ENCODE measurements at places on chromosomes 4 and X. TPM values are rescaled to one million over a fixed set of nuclear protein-coding genes. Genes with fewer than 3 reads are reported as not detected.

- H3K4me3 ChIP-seq = peak overlapping the region; percentile 21
- peak overlapping the region; percentile 41 for H3K27ac ChIP-seq
These were observed 61.7 kb downstream of the TMA16 start for GRCh38 chr4:163556177-163556576.

- no peak overlapping the region for H3K4me3 ChIP-seq
- no peaks in the 10 kb centered on the region for H3K36me3 ChIP-seq
- no peak overlapping the region for H3K27ac ChIP-seq
- no peaks in the 10 kb centered on the region for H3K27me3 ChIP-seq
- no peaks in the 10 kb centered on the region for H3K4me1 ChIP-seq
These were observed 180.2 kb downstream of the FRAS1 start for GRCh38 chr4:78237360-78237759.

DNA sequence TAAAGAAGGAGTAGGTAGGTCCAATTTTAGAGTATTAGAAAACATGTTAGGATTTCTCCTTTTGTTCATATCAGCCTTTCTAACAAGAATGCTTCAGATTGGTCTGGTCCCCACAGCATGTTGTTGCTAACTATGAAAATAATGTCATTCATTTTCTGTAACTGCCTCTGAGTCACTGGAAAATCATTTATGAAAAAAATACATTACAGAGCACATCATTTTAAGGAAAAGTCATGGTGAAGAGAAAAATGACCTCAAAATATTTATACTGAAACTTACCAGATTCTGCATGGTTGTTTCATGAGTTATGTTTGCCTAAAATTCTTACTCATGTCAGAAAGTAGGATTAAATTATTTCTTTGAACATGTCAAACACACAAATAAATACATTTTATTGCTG, 35.2 kb downstream of the DTHD1 start:
- H3K27ac ChIP-seq = no peak overlapping the region
- H3K4me1 ChIP-seq = peaks cover 37% of the 10 kb centered on the region
- H3K36me3 ChIP-seq = no peaks in the 10 kb centered on the region
- no peaks in the 10 kb centered on the region for H3K27me3 ChIP-seq

- DNase-seq = no peak
- no peak overlapping the region for H3K27ac ChIP-seq
- H3K27me3 ChIP-seq = no peaks in the 10 kb centered on the region
- no peaks in the 10 kb centered on the region for H3K4me1 ChIP-seq
- no peaks in the 10 kb centered on the region for H3K36me3 ChIP-seq
These were observed 95.7 kb downstream of the NPNT start for GRCh38 chr4:105990933-105991332.

DNA sequence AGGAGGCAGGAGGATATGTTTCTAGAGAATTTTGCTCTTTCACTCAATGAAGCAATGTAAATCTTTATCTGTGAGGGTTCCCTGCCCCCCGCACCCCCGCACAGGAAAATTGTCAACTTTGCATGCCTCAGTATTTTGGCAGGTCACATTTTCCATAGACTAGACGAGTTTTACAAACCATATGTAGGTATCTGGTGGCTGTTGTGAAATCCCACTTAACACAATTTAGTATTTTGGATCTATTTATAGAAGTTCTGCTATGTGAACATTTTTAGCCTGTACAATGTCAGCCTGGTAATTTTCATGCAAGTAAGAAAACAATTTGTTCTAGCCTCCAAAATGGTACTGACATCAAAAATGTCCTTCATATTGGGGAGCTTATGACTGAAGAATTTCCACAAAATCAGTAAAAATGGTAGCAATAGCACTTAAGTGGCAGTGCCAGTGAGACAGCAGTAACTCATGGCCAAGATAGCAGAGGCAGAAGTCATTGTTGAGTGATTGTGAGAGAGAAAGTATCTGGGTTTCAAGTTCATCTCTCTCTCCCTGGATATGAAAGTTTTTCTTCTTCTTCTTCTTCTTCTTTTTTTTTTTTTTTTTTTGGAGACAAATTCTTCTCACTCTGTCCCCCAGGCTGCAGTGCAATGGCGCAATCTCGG, 12.4 kb upstream of the FRYL start:
- H3K4me1 ChIP-seq = peaks cover 26% of the 10 kb centered on the region
- no peak for DNase-seq
- H3K36me3 ChIP-seq = no peaks in the 10 kb centered on the region
- no peak overlapping the region for H3K4me3 ChIP-seq

DNA sequence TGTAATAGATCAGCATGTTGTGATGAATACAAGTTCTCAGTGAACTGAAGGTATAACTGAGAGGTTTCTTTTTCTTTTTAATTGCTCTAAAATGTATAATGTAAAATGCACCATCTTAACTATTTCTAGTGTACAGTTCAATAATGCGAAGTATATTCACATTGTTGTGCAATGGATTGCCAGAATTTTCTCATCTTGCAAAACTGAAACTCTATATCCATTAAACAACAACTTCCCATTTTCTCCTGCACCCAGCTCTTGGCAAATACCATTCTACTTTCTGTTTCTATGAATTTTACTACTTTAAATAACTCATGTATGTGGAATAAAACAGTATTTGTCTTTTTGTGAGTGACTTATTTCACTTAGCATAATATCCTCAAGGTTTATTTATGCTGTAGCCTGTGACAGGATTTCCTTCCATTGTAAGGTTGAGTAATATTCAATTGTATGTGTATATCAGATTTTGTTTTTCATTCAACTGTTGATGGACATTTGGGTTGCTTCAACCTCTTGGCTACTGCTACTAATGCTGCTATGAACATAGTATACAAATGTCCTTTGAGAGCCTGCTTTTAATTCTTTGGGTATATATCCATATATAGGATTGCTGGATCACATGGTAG, 53.5 kb upstream of the NPFFR2 start:
- no peaks in the 10 kb centered on the region for H3K36me3 ChIP-seq
- peak overlapping the region; percentile 44 for H3K27ac ChIP-seq
- H3K27me3 ChIP-seq = no peaks in the 10 kb centered on the region
- no peaks in the 10 kb centered on the region for H3K4me1 ChIP-seq
- no peak for DNase-seq
- H3K4me3 ChIP-seq = no peak overlapping the region

DNA sequence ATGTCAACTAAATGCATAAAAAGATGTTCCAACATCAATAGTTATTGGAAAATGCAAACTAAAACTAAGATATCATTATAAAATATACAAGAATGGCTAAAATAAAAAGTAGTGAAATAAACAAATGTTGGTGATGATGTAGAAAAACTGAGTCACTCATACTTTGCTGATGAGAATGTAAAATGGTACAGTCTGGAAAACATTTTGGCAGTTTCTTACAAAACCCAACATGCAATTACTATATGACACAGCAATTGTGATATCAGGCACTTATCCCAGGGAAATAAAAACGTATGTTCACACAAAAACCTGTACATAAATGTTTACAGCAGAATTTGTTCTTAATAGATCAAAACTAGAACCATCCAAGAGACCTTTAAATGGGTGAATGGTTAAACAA, 182.6 kb downstream of the RTL9 start:
- no peak overlapping the region for H3K4me3 ChIP-seq
- H3K36me3 ChIP-seq = no peaks in the 10 kb centered on the region

- no peaks in the 10 kb centered on the region for H3K36me3 ChIP-seq
- DNase-seq = no peak
- peaks cover 27% of the 10 kb centered on the region for H3K27me3 ChIP-seq
- no peak overlapping the region for H3K27ac ChIP-seq
- peaks cover 6% of the 10 kb centered on the region for H3K4me1 ChIP-seq
These were observed 386.8 kb downstream of the RAPGEF2 start for GRCh38 chr4:159489646-159490045.

DNA sequence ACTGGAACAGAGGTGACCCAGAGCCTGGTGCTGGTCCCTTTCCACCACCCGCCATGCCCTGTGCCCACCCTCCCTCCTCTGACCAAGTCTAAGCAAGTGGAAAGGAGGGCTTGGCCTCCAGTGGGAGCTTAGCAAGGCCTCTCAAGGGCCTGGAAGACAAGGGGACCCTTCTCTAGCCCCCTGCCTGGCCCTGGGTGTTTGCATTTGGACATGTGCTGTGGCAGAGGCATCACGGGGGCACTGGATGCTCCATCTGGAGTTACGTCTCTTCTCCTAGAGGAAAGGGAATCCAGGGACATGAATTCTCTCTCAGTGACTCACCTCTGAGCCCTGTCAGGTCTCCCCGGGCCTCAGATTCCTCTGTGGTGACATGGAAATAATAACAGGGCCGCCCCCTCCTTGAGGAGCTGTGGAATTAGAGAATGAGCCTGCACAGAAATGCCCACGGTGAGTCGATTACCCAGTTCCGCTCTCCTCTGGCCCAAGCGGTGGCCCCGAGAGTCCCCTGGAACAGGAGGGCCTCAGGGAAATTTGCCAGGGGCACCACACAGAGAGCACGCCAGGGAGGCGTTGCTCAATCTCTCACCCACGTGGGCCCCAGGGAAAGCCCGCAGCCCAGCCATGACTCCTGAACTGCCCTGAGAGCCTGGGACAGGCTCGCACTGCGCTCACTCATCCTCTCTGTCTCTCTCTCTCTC, 189.6 kb downstream of the BCOR start:
- no peaks in the 10 kb centered on the region for H3K36me3 ChIP-seq
- DNase-seq = no peak

GRCh38 chr4:45358573-45359506, 632.5 kb upstream of the GNPDA2 start:
- no peaks in the 10 kb centered on the region for H3K36me3 ChIP-seq
- no peak for DNase-seq
- no peaks in the 10 kb centered on the region for H3K27me3 ChIP-seq

GRCh38 chr4:62193761-62194160, 993.6 kb downstream of the ADGRL3 start:
- H3K27ac ChIP-seq = no peak overlapping the region
- no peaks in the 10 kb centered on the region for H3K36me3 ChIP-seq
- H3K4me1 ChIP-seq = no peaks in the 10 kb centered on the region
- H3K27me3 ChIP-seq = no peaks in the 10 kb centered on the region
- DNase-seq = no peak

DNA sequence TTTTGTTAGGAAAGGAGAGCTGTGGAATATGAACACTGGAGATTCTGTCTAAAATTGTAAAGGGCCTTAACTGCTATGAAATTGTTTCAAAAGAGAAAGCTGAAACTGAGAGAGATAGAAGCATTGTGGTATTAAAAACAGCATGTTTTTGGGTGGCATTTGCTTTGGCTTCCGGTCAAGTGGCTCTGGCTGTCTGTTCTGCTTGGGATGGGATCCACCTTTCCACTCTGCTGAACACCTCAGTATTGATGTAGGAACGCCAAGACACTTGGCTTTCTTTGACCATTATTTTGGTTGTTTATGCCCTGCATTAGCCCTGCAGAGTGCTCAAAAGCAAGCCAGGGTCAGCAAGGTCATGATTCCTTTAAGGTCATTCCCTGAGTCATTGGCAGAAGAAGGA, 199.7 kb downstream of the SLC4A4 start:
- no peak for DNase-seq
- no peak overlapping the region for H3K4me3 ChIP-seq
- no peak overlapping the region for H3K27ac ChIP-seq
- H3K4me1 ChIP-seq = peaks cover 14% of the 10 kb centered on the region
- H3K27me3 ChIP-seq = no peaks in the 10 kb centered on the region

DNA sequence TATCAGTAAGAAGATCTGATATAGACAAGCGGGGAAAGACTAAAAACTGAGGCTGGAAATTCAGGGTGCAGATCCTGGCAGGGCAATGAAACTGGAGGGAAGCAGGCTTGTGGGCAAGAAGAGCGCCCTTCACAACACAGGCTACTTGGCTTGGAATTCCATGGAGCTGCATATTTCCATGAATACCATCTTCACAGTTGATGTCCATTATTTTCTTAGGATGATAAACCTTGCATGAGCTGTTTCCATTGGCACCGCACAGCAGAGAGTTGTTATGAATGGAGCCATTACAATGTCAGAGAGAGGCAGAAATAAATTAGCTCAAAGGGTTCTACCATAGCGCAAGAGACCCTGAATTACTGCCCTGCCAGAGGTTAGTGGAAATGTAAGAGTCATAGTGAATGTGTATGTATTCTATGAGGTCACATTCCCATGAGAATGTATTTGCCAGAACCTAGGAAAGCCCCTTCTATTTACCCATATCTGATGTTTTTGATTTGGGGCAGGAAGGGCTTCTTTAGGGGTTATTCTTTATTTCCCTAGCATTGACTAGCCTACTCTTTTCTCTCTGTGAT, 215.6 kb downstream of the PALLD start:
- no peak overlapping the region for H3K4me3 ChIP-seq
- H3K27me3 ChIP-seq = no peaks in the 10 kb centered on the region
- no peak for DNase-seq
- no peak overlapping the region for H3K27ac ChIP-seq
- no peaks in the 10 kb centered on the region for H3K36me3 ChIP-seq

- no peaks in the 10 kb centered on the region for H3K27me3 ChIP-seq
- H3K4me3 ChIP-seq = no peak overlapping the region
- no peak for DNase-seq
- no peaks in the 10 kb centered on the region for H3K36me3 ChIP-seq
- peaks cover 1% of the 10 kb centered on the region for H3K4me1 ChIP-seq
These were observed 60.7 kb upstream of the NXF3 start for GRCh38 chrX:103153661-103154060.

DNA sequence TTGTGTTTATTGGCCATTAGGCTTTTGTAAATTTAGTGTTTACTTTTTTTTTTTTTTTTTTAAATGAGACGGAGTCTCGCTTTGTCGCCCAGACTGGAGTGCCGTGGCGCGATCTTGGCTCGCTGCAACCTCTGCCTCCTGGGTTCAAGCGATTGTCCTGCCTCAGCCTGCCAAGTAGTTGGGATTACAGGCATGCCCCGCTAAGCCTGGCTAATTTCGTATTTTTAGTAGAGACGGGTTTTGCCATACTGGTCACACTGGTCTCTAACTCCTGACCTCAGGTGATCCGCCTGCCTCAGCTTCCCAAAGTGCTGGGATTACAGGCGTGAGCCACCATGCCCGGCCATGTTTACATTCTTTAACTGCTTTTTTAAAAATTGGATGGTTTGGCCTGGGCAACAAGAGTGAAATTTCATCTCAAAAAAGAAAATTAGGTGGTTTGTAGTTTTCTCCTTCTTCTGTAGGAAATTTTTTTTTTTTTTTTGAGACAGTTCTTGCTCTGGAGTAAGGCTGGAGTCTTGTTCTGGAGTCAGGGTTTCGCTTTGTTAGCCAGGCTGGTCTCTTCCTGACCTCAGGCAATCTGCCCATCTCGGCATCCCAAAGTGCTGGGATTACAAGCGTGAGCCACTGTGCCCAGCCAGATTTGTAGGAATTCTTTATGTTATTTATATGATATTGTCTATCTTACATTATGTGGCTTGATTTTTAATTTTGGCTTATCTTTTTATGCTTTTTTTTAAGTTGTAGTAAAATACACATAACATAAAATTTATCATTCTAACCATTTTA, 15.1 kb downstream of the UBE2K start:
- no peak for DNase-seq
- peaks cover 16% of the 10 kb centered on the region for H3K4me1 ChIP-seq
- no peaks in the 10 kb centered on the region for H3K36me3 ChIP-seq

- H3K27ac ChIP-seq = no peak overlapping the region
- no peaks in the 10 kb centered on the region for H3K36me3 ChIP-seq
- no peaks in the 10 kb centered on the region for H3K27me3 ChIP-seq
- no peaks in the 10 kb centered on the region for H3K4me1 ChIP-seq
These were observed 432.6 kb downstream of the INPP4B start for GRCh38 chr4:142413485-142413884.

GABRG1 gene
- polyA plus RNA-seq = not detected

TMEM156 gene
- 150 TPM for polyA plus RNA-seq

PLAC8 gene
- polyA plus RNA-seq = 884 TPM

HMGN5 gene
- 7.5 TPM for polyA plus RNA-seq

NLGN3 gene
- polyA plus RNA-seq = not detected

All from naive B cell (primary cell).